ENCODE measurements at places on chromosomes 4 and X.
A peak's percentile ranks its signal among the peaks of the same experiment; 100 is the strongest.

DNA sequence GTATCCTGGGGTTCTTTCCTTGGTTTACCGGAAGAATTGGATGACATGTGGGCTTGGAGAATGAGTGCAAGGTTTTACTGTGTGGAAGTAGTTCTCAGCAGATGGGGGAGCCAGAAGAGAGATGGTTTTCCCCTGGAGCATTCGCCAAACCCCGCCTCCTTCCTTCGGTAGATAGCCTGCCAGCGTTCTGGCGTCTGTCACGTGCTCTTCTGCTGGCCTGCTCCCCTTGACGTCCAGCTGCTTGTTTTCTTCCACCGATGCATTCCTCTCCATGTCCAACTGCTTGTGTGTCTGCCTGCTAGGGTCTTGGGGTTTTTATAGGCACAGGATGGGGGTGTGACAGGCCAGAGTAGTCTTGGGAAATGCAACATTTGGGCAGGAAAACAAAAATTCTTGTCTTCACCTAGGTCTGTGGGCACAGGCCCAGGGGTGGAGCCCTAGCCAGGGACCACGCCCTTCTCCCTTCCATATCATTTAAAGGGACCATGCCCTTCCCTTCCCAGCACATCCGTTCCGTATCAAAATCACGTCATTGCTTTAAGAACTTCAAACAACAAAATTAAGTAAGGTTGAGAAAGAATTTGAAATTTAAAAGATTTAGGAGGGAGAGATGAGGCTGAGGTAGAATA, 538.7 kb upstream of the SMIM31 start:
- H3K27ac ChIP-seq = no peak overlapping the region
- H3K4me1 ChIP-seq = no peaks in the 10 kb centered on the region
- H3K36me3 ChIP-seq = no peaks in the 10 kb centered on the region
- no peak overlapping the region for H3K4me3 ChIP-seq
- no peak for DNase-seq
- H3K27me3 ChIP-seq = no peaks in the 10 kb centered on the region

GRCh38 chr4:78592088-78592783, 40.7 kb downstream of the ANXA3 start:
- H3K4me1 ChIP-seq = no peaks in the 10 kb centered on the region
- no peak overlapping the region for H3K27ac ChIP-seq
- no peak for DNase-seq

DNA sequence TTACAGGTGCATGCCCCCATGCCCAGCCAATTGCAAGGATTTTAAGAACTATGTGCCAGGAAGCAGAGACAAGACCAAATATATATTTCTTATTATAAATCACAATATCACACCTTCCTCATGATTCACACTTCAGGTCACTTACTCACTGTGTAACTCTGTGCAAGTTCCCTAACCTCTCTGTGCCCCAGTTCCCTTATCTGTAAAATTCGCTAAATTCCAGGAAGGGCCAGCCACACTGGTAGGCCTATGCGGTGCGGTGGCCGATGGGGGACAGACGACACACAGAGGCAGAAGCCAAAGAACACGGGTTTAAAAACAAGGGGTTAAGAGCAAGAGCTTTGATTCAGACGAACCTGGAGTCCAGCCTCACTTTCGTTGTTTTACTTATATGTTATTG, 2.8 kb downstream of the TRIM2 start:
- no peaks in the 10 kb centered on the region for H3K27me3 ChIP-seq
- DNase-seq = no peak
- H3K4me3 ChIP-seq = no peak overlapping the region
- peak overlapping the region; percentile 11 for H3K27ac ChIP-seq
- no peaks in the 10 kb centered on the region for H3K36me3 ChIP-seq

DNA sequence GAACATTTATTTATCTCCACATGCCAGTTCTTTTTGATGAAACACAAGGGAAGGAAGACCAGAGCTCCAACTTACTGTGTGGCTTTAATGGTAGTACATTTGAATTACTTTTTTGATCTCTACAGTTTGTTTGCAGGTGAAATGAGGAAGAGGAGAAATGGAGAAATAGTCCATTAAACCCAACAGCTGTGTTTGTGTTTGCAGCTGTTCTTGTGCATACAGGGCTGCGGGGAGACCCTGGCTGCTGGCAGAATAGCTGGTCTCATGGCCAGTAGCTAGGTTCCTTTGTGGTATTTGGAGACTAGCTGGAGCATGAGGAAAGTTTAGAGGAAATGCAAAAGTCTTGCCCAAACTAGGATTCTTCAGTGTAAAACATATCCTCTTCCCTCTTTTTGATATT, 374.8 kb downstream of the GPAT3 start:
- H3K27me3 ChIP-seq = peaks cover 6% of the 10 kb centered on the region
- no peak overlapping the region for H3K27ac ChIP-seq
- no peaks in the 10 kb centered on the region for H3K4me1 ChIP-seq

DNA sequence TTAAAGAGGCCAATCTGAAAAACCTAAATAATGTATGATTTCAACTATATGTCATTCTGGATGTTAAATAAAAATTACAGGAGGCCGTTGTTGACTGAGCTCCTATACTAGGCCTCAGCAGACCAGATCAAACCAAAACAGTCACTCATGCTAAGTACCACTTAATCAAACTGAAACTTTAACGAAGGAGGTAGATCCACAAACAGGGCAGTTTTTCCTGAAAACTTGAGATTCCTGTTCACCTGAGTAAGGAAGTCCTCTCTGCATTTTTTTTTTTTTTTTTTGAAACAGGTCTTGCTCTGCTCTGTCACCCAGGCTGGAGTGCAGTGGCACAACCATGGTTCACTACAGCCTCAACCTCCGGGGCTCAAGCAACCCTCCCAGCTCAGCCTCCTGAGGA, 27.7 kb downstream of the MANBA start:
- peaks cover 42% of the 10 kb centered on the region for H3K4me1 ChIP-seq
- H3K27me3 ChIP-seq = no peaks in the 10 kb centered on the region
- no peak overlapping the region for H3K4me3 ChIP-seq
- H3K27ac ChIP-seq = no peak overlapping the region

DNA sequence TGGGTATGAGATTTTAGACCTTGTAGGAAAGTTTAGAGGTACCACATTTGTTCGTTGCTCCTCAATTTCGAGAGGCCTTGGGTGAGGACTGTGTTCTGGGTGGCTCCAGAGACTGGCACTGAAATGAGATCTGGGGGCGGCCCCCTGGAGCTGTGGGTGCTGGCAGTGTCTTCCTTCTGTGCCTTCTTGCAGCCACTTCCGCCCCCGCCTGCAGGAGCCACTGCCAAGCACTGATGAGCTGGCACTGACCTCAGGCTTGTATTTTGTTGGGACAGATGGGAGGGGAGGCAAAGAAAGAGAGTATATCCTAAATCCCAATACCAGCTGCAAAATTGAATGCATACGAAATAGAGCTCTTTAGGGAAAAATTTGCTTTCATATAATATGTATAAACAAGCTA, 64.5 kb upstream of the CLDN34 start:
- H3K27ac ChIP-seq = no peak overlapping the region
- no peaks in the 10 kb centered on the region for H3K4me1 ChIP-seq
- H3K4me3 ChIP-seq = no peak overlapping the region
- H3K27me3 ChIP-seq = peaks cover 6% of the 10 kb centered on the region
- no peaks in the 10 kb centered on the region for H3K36me3 ChIP-seq
- DNase-seq = no peak

DNA sequence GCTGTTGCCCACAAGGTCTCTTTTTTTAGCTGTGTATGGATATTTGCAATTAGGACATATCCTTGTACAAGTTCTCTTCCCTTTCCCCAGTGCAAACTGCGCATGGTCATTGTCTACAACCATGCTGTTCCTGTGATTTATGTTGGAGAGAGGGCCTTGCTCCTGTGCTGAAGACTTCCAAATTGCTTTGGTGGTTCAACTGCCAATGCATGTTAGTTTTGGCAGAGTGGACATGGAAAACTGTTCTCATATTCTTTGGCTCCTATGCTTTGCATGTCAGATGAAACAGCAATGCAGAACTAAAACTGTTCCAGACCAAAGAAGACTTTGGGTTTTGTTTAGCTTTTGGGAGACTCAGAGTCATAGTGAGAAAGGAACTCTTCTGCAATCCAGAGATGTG, 148.8 kb upstream of the EDNRA start:
- no peak for DNase-seq
- H3K4me1 ChIP-seq = no peaks in the 10 kb centered on the region
- no peak overlapping the region for H3K4me3 ChIP-seq
- H3K27ac ChIP-seq = no peak overlapping the region
- no peaks in the 10 kb centered on the region for H3K27me3 ChIP-seq
- H3K36me3 ChIP-seq = no peaks in the 10 kb centered on the region

DNA sequence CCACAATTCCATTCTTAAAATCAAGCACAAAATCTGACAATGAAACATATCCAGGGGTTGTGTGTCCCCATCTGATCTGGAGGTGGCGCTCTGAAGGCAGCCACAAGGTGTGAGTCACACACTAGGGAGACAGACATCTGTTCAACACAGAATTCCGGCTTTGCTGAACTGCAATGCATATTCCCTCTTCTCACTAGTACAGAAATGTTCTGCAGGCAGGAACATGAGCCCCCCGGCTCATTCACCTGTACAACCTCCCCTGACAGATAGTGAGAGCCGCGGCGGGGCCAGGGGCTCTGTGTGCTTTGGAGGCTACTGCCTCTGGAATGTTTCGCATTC, 41.9 kb downstream of the WDR1 start:
- peaks cover 8% of the 10 kb centered on the region for H3K36me3 ChIP-seq
- no peaks in the 10 kb centered on the region for H3K27me3 ChIP-seq
- H3K4me1 ChIP-seq = peaks cover 2% of the 10 kb centered on the region
- DNase-seq = no peak
- H3K27ac ChIP-seq = peak overlapping the region; percentile 53

DNA sequence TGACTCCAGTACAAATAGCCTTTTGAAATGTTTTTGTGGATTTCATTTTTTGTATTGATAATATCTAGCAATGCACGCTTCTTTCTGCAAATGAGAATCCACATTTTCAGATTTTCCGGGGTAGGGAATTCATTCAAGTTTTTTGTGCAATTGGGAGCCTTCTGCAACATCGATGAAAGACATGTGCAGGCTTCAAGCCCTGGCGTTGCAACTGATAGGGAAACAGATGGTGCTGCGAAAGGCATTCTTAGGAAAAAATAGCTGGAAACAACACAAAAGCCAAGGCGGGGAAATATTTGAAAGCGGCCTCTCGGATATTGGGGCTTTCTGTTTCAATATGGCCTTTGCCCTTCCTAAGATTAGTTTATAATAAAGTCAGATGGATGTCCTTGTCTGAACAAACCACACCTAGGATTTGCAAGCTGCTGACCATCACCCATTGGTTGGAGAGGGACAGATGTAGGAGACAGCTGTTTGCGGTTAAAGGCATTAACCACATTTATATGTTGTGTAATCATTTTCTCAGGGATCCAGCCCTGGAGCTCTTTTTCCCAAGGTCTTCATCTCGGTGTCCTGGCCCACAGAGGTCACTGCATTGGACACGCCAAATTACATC, 136.5 kb downstream of the PRKX start:
- no peak overlapping the region for H3K27ac ChIP-seq
- H3K36me3 ChIP-seq = no peaks in the 10 kb centered on the region
- H3K27me3 ChIP-seq = no peaks in the 10 kb centered on the region
- H3K4me1 ChIP-seq = peaks cover 2% of the 10 kb centered on the region
- no peak overlapping the region for H3K4me3 ChIP-seq

DNA sequence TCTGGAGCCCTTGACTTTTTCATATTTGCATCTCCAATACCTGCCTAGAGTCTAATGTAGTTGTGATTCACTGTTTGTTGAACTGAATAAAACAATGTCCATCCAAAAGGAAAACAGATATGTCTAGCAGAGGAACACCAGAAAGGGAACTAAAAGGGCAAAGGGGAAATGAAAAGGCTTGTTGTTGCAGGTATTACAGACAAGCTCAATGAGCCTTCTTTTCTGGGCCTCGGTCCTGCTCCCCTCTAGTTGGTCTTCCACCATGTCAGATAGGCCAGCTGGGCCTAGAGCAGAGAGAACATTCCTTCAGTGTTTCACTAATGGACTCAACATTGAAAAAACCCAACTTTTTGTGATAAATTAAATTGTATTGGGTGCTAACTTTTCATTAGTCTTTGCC, 55.4 kb downstream of the ZFX start:
- DNase-seq = no peak
- peaks cover 5% of the 10 kb centered on the region for H3K36me3 ChIP-seq
- H3K27ac ChIP-seq = no peak overlapping the region
- no peaks in the 10 kb centered on the region for H3K27me3 ChIP-seq
- H3K4me1 ChIP-seq = peaks cover 32% of the 10 kb centered on the region
- H3K4me3 ChIP-seq = no peak overlapping the region

- no peaks in the 10 kb centered on the region for H3K27me3 ChIP-seq
- H3K4me3 ChIP-seq = no peak overlapping the region
- H3K36me3 ChIP-seq = no peaks in the 10 kb centered on the region
- no peak for DNase-seq
- peaks cover under 1% of the 10 kb centered on the region for H3K4me1 ChIP-seq
Observed at GRCh38 chr4:6886886-6887285, 22.7 kb upstream of the TBC1D14 start.

- H3K4me3 ChIP-seq = no peak overlapping the region
- no peaks in the 10 kb centered on the region for H3K4me1 ChIP-seq
- no peaks in the 10 kb centered on the region for H3K36me3 ChIP-seq
- no peak overlapping the region for H3K27ac ChIP-seq
- no peak for DNase-seq
Observed at GRCh38 chrX:64427281-64427680, 32.0 kb upstream of the MTMR8 start.

- no peak overlapping the region for H3K4me3 ChIP-seq
- no peaks in the 10 kb centered on the region for H3K4me1 ChIP-seq
- H3K27me3 ChIP-seq = no peaks in the 10 kb centered on the region
- H3K36me3 ChIP-seq = peaks cover 22% of the 10 kb centered on the region
- DNase-seq = no peak
- no peak overlapping the region for H3K27ac ChIP-seq
Observed at GRCh38 chr4:184693056-184693455, 40.8 kb downstream of the CENPU start.

DNA sequence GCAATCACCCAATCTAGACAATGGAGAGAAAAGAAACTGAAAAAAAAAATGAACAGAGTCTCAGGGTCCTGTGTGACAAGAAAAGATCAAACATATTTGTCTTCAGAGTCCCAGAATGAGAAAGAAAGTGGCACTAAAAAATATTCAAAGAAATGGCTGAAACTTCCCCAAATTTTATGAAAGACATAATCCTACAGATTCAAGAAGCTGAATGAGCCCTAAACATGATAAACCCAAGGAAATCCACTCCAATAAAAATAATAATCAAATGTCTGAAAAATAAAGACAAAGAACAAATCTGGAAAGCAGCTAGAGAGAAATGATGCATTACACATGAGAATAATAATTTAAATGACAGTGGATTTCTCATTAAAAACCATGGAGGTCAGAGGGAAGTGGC, 130.3 kb upstream of the CITED1 start:
- H3K27ac ChIP-seq = no peak overlapping the region
- H3K36me3 ChIP-seq = peaks cover 64% of the 10 kb centered on the region
- DNase-seq = no peak
- H3K27me3 ChIP-seq = no peaks in the 10 kb centered on the region
- H3K4me3 ChIP-seq = no peak overlapping the region
- no peaks in the 10 kb centered on the region for H3K4me1 ChIP-seq

GRCh38 chrX:39601231-39602177, 496.3 kb downstream of the BCOR start:
- no peaks in the 10 kb centered on the region for H3K27me3 ChIP-seq
- no peak overlapping the region for H3K4me3 ChIP-seq
- H3K27ac ChIP-seq = no peak overlapping the region
- H3K36me3 ChIP-seq = no peaks in the 10 kb centered on the region

GRCh38 chr4:28313729-28314713, 1453.4 kb downstream of the STIM2 start:
- no peaks in the 10 kb centered on the region for H3K27me3 ChIP-seq
- no peak overlapping the region for H3K4me3 ChIP-seq
- H3K4me1 ChIP-seq = no peaks in the 10 kb centered on the region
- H3K36me3 ChIP-seq = no peaks in the 10 kb centered on the region
